Left forelimb (tissue), 1 donor: ENCODE measurements at places on chromosomes 3 and 15.
A peak's percentile ranks its signal among the peaks of the same experiment; 100 is the strongest.

DNA sequence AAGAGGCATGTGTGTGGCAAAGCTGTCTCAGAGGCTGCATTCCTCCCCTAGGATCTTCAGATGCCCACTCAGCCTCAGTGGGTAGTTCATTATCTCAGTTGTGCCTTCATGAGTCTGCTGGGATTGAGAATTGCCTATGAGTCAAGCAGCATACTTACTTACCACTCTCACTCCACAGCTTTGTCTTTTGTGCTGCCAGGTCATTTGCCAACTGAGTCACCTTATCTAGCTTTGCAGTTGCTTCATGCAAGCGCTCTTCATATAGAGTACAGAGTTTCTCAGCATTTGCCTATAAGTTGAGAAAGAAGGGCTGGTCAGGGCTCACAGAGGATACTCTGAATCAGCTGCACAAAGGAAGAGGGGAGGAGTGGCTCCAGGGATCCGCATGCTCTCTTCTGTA is 89.5 kb downstream of the MYH15 start:
- no peak for DNase-seq

GRCh38 chr3:89395456-89395855 is 288.0 kb downstream of the EPHA3 start:
- DNase-seq, result no peak

GRCh38 chr3:193742628-193743027 is 149.6 kb downstream of the OPA1 start:
- DNase-seq, result no peak

- no peak for DNase-seq
Measured at GRCh38 chr3:180275176-180275575, 238.4 kb upstream of the PEX5L start.

- DNase-seq, result no peak
Measured at GRCh38 chr15:46312133-46312740, 677.4 kb downstream of the SQOR start.

DNA sequence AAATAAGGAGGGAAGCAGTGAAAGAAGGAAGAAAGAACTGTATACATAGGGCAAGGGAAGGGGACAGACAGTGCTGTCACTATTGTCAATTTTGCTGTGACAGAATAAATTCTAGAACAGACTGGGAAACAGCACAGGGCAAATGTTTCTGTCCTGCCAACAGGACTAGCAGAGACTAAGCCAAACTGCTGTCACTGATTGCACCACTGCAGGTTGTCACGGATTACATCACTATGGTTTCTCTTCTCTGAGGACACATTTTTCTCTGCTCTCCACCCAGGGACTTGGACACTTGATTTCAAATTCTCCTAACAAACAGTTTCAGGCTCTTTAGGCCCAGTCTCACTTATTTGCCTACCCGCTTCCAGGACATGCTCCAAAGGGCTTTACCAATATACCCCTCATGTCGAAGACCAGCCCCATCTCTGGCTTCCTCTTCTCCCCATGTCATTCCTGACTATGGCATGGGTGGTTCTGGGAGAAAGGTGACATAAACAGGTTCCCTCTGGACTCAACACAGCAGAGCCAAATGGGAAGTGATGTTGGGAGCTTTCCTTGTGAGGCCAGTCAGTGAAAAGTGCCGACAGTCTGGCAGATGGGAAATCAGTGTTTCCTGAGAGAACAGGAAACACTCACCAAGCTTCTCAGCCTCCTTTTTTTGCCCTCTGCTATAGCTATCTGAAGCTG is 70.2 kb upstream of the ST3GAL6 start:
- DNase-seq, result no peak

DNA sequence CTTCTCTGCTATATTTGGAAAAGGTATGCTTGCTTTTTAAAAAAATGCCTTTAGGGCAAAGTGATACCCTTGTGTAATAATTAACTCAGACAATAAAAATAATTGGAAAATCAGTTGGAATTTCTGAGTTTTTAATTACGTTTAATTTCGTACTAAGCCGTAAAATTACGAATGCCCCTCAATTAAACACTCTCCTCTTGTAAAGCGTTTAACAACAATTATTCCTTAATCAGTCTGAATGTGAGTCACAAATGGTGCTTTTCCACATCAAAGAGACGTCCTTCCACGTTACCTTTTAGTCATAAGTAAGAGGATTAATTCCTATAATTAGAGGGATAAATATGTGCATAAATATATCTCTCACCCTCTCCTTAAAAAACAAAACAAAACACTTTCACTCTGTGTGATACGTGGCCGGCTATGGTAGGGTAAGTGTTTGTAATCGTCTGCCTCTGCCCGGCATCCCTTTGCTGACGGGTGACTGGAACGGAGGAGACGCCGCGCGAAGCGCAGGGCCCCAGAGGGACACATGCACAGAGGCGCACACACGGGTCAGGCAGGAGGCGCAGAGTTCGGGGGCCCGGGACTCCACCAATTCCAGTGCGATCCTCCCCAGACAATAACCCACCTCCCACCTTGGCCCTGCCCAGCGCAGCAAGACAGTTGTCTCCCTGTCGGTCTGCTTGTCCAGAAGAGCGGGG is 9.7 kb upstream of the MEIS2 start:
- no peak for DNase-seq

DNA sequence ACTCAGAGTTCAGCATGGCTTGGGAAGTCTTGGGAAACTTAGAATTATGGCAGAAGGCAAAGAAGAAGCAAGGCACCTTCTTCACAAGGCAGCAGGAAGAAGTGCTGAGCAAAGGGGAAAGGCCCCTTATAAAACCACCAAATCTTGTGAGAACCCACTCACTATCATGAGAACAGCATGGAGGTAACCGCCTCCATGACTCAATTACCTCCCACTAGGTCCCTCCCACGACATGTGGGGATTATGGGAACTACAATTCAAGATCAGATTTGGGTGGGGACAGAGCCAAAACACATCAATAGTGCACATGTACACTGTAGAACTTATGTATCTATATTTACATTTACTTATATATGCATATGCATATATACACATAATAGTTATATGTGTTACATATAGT is 565.3 kb upstream of the NR2F2 start:
- no peak for DNase-seq

DNA sequence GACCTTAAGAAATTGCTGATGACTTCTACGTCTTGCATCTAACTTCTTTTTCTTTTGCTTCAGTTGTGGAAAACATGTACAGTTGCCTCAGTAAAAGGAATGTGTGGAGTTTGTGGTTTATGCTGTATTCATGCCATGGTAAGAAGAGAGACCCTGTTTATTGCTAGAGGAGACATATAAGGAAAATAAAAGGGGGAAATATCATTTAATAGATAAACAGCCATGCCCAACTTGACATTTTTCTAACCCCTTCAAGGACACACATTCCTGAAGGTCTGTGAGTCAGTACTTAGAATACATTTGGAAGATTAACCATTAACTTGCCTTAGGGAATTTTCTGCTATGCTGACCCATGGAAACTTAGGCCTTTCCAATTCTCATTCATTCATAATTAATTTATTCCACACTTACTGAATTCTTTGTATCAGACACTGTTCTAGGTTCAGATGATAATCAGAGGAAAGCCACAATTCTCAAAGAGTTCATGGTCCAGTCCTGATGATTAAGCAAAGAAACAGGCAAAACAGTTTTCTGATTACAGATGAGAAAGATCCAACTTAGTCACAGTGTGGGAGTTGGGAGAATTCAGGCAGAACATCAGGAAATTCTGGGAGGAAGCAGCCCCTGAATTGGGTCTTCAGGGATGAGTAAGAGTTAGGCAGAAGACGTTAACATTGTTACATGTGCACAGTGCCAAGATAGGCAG is 329.8 kb upstream of the RASGRP1 start:
- no peak for DNase-seq

- DNase-seq, result no peak
Measured at GRCh38 chr15:54282228-54282836, 304.1 kb downstream of the UNC13C start.

DNA sequence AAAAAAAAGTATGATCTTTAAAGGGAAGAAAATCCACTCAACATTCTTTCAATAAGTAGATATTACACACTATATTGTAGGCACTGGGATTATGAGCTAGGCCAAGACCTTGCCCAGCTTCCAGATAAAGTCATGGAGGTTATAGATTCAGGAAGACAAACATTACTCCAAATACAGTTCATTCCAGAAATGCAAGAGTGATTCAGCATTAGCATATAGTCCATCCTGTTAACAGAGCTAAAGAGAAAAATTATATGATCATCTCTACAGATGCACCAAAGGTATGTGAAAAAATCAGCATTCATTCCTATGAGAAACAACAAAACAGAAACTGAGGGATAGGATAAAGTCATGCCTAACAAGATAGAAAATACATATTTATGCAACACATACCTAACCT is 42.1 kb upstream of the NSMCE3 start:
- DNase-seq, result no peak

- DNase-seq, result no peak
Measured at GRCh38 chr3:101900316-101900715, 51.0 kb downstream of the NFKBIZ start.

GRCh38 chr3:5035692-5036391 is 56.6 kb downstream of the BHLHE40 start:
- DNase-seq, result no peak

DNA sequence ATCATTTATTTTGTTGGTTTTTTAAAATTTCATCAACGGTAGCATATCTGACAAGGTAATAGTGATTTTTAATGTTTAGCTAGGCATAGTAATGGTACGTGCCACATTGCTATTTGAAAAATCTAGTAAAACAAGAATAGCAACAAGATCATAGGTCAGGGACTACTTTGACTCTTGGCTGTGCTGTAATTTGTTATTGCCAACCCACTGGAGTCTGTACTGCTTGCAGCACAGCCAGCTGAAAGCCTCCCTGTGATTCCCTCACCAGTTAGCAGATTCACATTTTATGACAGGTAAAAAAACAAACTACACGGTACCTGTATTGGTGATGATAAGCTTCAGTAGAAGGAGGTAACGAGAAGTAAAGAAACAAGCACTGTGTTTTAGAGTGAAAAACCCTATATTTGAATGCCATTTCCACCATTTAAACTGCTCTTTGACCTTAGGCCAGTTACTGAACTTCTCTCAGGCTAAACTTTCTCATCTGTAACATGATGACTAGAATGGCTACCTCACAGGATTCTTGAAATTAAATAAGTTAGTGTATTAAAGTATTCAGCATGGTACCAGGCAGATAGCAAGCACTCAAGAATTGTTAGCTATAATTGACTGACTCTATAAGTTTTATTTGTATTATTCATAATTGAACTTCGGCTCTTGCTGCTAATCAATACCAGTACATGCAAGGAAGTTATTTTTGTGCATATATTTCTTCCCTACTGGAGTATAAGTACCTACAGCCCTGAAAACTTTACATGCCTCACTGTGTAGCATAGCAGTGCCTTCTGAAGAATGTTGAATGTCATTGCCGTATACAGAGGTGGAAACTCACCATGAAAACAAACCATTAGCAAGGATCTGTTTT is 16.1 kb downstream of the FILIP1L start:
- DNase-seq, result no peak

GRCh38 chr3:42014921-42015533 is 53.1 kb upstream of the ULK4 start:
- peak; percentile 71 for DNase-seq

GRCh38 chr3:177283983-177284382 is 86.7 kb upstream of the TBL1XR1 start:
- no peak for DNase-seq

GRCh38 chr3:15291589-15292541 is 40.5 kb downstream of the SH3BP5 start:
- DNase-seq, result no peak

DNA sequence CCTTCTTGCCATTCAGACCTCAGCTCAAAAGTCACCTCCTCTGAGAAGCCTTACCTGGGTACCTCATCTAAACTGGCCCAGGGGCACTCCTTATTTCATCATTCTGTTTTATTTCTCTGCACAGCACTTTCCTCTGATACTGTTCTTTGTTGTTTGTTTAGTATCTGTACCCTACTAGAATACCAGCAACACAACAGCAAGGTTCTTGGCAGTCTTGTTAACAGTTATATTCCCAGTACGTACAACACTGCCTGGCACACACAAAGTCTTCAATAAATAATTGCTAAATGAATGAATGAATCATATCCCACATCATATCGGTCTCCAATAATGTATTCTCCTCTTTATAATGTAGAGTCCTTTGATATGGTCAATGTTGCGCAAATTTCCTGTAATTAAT is 188.1 kb downstream of the FOXP1 start:
- DNase-seq, result no peak

DNA sequence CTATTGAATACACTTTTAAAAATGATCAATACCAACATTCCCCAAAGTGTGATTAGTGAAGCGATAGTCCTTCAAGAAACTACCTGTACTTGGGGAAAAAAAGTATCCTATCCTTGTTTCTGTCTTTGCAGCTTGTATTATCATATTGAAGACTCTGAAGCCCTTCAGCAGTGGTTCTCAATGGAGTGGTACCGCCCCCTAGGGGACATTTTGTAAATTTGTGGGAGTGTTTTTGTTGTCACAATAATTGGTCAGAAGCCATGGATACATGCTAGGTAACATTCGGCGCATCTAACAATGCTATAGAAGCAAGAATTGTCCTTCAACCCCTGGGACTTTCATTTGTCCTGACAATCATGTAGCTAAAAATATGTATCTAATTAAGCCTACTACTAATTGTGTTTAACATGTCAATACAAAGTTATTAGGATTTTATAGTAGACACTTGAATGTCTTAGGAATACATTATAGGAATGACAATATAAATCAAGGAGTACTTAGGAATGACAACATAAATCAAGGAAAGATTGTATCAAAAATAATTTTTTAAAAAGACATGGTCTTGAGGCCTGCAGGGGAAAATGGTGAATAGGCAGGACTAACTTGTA is 53.7 kb downstream of the NMD3 start:
- no peak for DNase-seq
